Activated CD8-positive, alpha-beta memory T cell treated with anti-CD3 and anti-CD28 coated beads, Interleukin-2, amount 10 ng/mL, durations not matched to agents 7 days and 5 days (primary cell): ENCODE measurements at places on chromosomes 1 and 21. TPM values are rescaled to one million over a fixed set of nuclear protein-coding genes. Genes with fewer than 3 reads are reported as not detected.

TSSK3 gene
- total RNA-seq: 0.70 TPM

BCL2L15 gene
- total RNA-seq: 2.1 TPM

DNA sequence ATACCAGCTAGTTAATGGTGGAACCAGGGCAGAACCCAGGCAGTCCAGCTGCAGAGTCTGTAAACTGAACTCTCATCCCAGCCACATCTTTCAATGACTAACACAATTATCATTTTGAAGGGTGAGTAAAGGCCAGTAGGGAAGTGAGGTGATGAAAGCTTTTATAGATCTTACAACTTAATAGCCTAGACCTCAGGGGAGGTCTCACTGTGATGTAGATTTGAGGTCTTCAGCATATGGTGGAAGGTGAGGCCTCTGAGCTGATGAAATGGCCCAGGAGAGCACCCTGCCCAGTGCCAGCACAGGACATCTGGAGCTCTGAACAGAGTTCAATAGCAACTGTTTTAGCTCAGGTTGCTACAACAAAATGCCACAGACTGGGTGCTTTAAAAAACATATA lies 44.8 kb upstream of the POU2F1 start:
- H3K27me3 ChIP-seq: peaks cover 8% of the 10 kb centered on the region
- DNase-seq: no peak
- H3K4me1 ChIP-seq: no peaks in the 10 kb centered on the region
- H3K4me3 ChIP-seq: no peak overlapping the region
- H3K27ac ChIP-seq: no peak overlapping the region

DNA sequence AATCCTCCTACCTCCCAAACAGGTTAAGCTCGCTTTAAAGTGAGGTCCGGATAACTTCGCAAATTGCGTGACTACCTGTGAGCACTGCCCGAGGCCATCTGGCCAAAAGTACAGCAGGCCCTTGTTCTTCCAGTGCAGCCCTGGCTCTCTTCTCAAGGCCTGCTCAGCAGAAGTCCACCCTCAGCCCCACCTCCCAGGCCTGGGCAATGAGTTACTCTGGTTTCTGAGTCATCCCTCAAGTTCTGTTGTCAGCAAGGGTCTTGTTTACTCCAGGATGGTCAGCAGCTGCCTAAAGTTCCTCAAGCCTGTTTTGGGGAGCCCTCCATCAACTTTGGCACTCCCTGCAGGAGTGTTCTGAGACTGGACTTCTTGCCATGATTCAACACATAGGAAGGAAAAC lies 101.7 kb downstream of the BCAR3 start:
- H3K36me3 ChIP-seq: no peaks in the 10 kb centered on the region
- H3K27ac ChIP-seq: no peak overlapping the region
- no peak overlapping the region for H3K4me3 ChIP-seq
- no peaks in the 10 kb centered on the region for H3K27me3 ChIP-seq
- H3K4me1 ChIP-seq: no peaks in the 10 kb centered on the region

DNA sequence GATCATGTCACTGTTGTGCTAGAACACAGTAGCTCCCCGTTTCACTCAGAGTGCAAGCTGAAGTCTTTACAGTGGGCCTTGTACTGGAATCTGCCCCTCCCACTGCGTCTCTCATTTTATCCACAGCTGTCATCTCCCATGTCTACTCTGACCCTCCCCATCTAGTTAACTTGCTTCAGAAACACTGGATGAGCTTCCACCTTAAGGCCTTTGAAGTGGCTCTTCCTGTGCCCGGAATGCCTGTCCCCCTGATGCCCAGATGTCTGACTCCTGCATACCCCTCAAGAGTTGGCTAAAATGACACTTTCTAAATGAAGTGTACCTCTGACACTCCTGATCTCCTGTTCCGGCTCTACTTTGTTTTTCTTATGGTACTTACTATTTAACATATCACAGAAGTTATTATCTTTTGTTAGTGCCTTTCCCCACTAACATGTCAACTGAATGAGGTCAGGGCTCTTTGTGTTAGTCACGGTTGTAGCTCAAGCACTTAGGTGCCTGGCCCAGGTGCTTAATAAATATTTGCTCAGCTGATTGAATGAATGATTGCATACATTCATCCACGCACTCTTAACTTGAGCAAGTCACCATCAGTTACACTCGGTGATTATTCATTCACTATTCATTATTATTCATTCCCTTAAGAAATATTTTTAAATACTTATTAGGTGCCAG lies 13.3 kb downstream of the ARV1 start:
- H3K4me3 ChIP-seq: no peak overlapping the region
- no peak overlapping the region for H3K27ac ChIP-seq
- H3K36me3 ChIP-seq: peaks cover 17% of the 10 kb centered on the region
- no peak for DNase-seq

DNA sequence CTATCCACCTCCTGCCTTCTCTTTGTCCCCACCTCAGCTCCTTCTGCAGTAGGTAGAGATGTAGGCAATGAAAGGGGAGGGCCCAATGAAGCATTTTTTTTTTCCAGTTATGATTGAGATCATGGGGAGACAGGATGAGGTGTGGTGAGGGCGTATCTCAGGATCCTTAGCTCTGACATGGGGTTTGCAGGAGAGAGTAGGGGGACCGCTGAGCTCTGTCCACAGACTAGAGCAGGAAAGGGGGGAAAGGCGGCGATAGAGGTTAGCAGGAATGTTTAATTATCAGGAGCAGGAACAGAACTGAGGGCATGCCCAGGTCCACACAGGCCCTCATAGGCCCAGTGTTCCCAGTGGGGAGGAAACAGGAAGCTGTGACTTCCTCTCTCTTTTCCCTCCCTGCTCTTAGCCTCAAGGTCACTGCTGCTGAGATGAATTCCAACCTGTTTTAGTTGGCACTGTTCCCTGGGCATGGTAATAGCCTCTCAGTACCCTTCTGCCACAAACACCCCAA lies 901 bp upstream of the RXFP4 start:
- no peaks in the 10 kb centered on the region for H3K27me3 ChIP-seq
- no peak for DNase-seq
- H3K4me3 ChIP-seq: no peak overlapping the region
- peaks cover 51% of the 10 kb centered on the region for H3K4me1 ChIP-seq
- peak overlapping the region; percentile 81 for H3K27ac ChIP-seq
